Activated CD8-positive, alpha-beta memory T cell treated with anti-CD3 and anti-CD28 coated beads for 1 hour (primary cell): ENCODE measurements at places on chromosomes 2 and 18.

GRCh38 chr2:98172150-98172765 lies 85.3 kb downstream of the VWA3B start:
- no peak for DNase-seq

DNA sequence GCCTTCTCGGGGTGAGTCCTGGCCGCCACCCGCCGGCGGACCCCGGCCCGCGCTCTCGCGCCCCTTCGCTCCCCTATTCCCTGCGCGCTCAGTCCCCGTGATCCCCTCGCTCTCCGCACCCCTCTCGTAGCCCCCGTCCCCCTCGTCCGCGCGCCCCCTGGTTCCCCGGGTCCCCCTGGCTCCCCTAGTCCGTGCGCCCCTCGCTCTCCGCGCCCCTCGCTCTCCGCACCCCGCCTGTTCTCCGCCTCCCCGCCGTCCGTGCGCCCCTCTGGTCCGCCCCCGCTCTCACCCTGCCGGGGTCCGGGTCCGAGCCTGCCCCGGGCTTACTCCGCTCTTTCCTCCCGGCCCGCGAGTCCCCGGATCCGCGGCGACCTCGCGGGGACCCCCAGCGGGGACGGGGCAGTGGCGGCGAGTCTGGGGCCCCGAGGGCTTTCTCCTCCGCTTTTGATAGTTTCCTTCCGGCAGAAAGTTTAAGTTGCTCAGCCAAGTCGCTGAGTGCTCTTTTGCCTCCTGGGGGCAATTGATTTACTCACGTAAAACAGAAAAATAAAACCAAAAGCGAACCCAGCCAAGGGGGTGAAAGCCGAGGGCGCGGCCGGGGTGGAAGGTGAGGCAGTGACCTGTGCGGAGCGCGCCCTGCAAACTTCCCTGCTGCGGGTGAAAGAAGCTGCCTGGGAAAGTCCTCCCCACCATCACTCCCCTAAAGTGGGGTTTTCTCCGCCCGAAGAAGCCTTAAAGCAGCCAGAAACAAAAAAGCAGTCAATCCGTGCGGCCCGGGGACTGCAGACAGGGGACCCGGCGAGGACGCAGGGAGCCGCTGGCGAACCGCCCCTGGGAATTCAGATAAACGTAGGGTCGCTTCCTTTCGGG lies 568 bp downstream of the RAB31 start:
- DNase-seq = no peak

- no peak for DNase-seq
Observed at GRCh38 chr2:72204786-72205503, 57.3 kb upstream of the CYP26B1 start.

GRCh38 chr18:76265497-76266235 lies 229.4 kb downstream of the ZNF516 start:
- no peak for DNase-seq

GRCh38 chr2:110941226-110941625 lies 179.5 kb upstream of the BCL2L11 start:
- DNase-seq = no peak

- no peak for DNase-seq
Observed at GRCh38 chr2:20524412-20525040, 77.7 kb downstream of the RHOB start.

DNA sequence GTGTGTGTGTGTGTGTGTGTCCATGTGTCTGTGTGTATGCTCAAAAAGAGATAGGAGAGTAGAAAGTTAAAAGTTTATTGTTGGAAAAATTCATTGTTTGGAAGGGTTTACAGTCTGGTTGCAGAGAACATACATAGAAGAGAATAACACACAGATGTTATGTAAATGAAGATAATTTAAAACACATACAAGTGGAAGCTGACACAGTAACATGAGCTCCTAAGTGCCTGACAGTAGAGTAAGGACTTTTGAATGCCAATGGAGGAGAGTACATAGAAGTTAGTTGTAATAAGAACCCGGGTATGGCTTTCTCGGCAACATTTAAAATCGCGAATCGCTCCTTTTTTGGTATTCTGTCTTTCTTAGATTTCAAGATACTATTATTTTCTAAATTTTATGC lies 137.0 kb upstream of the FANCL start:
- no peak for DNase-seq

DNA sequence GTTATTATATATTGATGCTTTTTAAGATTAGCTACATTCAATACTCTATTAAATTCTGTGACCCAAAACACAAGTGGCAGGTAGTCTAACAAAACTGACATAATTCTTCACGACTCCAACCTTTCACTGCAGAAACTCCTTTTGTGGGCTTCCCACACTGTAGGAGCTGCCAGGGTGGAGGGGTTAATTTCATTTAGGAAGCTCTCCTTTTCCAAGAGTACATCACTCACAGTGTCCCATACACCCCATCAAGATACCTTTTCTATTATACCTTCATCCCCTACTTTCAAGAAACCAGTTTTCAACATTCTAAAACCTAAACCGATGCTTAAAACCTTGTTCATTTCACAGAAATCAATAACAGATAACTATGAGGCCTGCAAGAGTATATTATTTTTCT lies 825 bp downstream of the THUMPD2 start:
- no peak for DNase-seq

DNA sequence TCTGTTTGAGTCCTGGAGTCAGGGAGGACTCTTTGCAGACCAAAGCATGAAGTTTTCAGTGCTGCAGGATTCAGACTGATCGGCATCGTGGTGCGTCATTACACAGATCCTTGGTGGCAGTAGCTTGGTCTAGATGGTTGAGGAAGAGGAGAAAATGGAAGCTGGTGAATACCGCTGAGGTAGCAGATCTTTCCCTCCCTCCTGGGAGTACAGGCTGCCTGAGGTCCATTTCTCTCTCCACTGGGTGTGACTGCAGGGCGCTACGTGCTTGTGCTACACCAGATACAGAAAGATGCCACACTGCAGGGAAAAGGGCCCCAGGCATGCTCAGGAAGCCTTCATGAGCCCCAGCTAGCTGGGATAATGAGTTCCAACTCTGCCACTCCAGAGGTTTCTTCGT lies 3.3 kb upstream of the CNDP1 start:
- no peak for DNase-seq
